Activated CD8-positive, alpha-beta memory T cell treated with anti-CD3 and anti-CD28 coated beads for 1 hour (primary cell): ENCODE measurements at places on chromosomes 5 and 9.

- DNase-seq = no peak
Observed at GRCh38 chr9:110006657-110007056, 201.3 kb downstream of the C9orf152 start.

- DNase-seq = no peak
Observed at GRCh38 chr9:102974530-102974929, 20.6 kb upstream of the CYLC2 start.

- DNase-seq = no peak
Observed at GRCh38 chr5:148923023-148923422, 96.6 kb downstream of the ADRB2 start.

DNA sequence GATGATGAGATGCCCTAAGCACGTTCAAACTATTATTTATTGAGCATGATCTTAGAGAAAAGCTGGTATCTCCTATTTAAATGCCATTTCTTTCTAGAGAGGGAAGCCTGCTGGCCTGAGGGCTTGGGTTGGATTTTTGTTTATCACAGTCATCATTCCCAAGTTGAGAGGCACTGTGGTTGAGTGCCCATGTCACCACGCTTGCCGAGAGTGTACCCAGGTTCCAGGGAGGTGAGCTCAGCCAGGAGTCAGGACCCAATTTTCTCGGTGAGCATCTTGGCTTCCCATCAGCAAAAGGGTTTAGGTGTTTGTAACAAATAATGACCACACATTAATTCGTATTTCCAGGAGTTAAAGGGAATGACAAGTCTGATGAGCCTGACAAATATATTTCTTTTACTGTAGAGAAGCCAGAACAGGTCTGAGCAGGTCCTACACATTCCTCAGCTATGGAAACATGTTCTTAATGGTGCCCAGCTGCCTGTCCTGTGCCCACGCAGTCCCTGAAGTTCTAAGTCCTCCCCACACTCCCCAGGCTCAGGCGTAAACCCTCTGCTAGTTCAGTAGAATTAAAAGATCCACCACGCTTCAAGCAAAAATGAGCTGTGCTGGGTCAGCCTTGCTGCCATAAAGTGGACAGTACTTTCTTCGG lies 258.9 kb upstream of the IRX2 start:
- no peak for DNase-seq

DNA sequence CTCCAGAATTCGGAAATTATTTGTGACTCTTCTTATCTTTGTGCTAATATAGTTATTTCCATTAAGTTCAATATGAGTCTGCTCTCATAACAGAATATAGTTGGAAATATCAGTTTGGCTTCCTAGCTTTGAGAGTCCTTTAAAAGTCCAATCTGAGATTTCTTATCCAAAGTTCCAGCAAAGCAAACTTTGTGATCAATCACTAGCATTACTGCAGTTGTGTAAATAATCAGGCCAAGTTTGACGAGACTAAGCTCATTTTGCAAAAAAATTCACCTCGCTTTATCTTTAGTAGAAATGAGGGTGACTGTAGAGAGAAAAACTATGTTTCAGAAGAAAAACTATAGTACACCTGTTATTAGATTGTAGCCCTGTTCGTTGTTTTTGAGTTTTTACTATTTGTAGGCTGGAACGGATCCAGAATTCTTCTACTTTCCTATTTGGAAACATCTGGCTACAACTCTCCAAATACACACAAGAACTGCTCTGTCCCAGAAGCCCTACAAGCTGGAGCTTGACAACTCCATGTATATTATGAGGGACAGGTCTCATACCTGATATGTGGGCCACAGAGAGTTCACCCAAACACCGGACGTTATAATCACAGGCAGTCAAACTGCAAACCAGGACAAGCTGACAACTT lies 47.8 kb downstream of the RAPGEF1 start:
- DNase-seq = no peak

DNA sequence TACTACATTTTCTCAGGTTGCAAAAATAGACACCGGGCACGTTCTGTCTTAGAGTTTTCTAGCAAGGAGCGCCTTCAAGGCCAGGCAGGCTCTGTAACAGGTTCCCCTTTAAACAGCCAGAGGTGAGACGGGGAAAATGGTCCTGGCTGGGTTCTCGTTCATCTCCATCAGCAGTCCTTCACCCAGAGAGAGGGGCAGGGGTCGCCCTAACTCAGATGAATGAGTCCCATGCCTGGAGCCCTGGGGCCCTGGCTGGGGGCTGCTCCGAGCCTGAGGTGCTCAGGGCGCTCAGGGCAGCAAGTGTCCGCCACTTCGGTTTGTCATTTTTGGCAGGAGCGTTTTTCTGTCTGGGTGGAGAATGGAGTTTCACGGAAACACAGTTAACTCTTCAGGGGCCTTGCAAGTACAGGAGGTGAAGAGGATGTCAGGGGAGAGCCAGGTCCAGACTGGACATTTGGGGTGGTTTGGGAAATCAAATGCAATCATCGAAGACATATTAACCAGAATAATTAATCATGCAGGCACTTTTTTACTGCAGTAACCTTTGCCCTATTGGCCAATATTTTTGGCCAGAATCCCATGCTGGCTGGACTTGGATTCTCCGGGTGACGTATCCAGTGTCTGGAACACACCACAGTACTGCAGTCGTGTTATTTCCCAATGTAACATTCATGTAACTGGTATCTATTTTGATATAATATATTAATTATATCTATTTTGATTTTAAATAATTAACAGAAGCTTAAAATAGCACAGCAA lies 2.9 kb downstream of the NTNG2 start:
- DNase-seq = no peak

DNA sequence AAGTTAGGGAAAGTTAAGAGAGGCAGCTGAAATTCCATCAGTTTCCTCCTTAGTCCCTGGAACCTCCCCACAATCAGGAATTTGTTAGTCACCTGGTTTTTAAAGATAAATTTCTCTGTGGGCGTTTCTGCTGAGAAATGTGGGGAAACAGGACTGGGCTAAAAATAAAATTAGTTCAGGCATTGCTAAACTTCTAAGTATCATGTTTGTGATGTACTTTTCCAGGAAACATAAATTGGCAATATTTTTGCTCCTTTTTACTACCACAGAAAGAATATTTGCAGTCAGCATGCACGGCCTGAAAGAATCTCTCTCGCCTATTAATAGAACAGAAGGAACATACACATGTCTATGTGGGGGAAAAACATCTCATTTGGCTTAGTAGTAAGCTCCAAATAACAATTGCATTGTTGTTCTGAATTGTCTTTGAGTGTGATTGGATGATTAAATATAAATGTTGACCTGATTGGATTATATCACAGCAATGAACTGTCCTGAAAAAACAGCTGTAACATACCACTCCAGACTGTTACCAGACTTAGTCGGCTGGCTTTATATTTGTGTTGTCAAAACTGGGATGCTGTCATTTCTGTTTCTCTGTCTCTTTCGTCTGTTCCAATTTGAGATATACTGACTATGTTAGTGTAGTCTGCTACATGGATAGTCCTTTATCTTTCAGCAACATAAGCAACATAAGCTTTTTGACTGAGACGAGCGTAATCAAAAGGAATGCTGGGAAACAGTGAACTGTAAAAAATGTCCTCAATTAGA lies 12.9 kb downstream of the TJP2 start:
- no peak for DNase-seq

- DNase-seq = no peak
Observed at GRCh38 chr5:76838481-76839261, 11.1 kb upstream of the S100Z start.

DNA sequence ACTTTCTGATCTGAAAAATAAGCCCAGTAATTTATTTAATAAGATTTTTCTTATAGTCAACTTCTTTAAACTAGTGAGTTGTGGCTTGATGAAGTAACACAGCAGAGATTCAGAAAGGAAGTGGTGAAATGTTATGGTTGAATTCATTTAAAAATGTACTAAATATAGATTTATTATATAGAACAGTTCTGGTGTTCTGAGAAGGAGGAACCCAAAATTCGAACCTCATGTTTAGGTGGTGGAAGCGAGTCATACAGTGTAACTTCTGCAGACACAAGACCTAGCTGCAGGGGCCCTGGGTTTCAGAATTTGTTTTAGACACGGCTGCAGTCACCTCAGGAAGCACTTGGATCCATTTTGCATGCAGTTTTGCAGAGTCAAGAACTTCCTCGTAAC lies 188.2 kb downstream of the TRIO start:
- no peak for DNase-seq

DNA sequence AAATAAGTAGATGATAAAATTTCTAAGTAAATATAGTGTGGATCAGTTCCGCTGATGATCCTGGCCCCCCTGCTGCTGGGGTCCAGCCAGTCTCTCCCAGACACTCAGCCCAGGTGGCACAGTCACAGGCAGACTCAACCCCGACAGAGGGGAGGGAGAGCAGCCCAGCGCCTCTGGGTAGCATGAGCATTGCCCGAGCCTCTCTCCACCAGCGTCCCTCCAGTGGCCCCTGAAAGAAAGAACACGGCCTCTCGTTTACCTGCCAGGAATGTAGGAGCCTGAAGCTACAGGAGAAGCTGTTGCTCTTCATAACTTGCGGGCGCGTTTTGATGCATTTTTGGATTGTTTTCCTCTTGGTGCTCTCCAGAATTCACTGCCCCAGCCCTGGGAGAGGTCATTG lies 68.8 kb upstream of the ICE1 start:
- DNase-seq = no peak

- no peak for DNase-seq
Observed at GRCh38 chr5:101679816-101680215, 616.3 kb downstream of the SLCO4C1 start.

- no peak for DNase-seq
Observed at GRCh38 chr5:112004867-112005622, 248.1 kb upstream of the NREP start.

DNA sequence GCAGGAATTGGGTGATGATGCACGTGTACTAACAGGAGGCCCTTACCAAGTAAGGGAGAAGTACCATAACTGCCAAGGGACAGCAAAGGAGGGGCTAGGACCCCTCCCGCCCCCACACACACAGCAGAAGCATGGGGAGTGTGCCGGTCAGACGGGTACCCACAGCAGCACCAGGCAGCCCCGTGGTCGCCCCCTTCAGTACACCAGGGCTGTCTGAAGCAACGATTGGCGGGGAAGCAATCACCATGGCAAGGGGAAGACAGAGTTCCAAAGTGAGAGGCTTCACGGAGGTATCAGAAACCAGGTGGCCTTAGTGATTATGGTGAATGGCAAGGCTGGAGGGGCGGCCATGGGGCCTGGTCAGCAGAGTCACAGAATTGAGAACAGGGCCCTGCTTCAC lies 72.2 kb downstream of the CAMSAP1 start:
- no peak for DNase-seq

GRCh38 chr9:133327834-133328484 lies 8.0 kb downstream of the SURF6 start:
- no peak for DNase-seq

- DNase-seq = no peak
Observed at GRCh38 chr5:82222597-82223574, 55.3 kb downstream of the RPS23 start.

DNA sequence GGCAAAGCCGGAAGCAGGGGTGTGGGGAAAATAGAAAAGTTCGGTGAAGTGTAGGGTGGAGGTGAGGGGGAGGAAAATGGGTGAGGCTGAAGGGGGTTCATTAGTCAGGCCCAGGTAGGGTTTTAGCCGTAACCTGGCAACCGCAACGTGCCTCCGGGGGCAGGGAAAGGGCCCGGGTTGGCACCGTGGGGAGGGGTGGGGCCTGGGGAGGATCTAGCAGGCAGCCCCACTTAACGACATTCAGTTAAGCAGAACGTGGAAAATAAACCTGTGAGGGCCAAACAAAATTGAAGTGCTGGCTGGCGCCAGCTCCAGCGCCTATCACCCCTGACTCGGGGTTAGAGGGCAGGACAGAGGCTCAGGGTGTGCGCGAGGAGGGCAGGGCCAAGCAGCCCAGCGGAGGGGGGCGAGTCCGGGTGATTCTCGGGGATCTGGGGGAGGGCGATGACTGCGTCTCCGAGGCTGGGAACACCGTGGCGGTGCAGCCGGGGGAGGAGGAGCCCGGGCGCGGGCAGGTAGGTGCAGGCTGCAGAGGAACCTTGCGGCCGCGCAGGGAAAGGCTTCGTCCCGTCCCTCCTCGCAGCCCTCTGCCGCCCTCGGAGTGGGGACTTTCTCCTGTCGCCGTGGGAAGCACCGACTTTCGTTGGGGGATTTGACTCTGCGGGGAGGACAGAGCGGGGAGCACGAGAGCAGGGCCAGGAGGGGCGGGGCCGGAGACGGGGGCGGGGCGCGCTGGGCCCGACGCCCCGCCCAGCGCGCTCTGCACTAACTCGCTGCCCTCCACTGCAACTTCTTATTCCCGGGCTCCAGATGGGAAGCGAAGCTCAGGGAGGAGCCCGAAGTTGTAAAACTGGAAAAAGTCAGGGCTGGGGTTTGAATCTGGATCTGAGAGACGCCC lies 5.1 kb downstream of the RGS14 start:
- DNase-seq = peak; percentile 49

GRCh38 chr9:134556531-134557068 lies 85.0 kb upstream of the COL5A1 start:
- no peak for DNase-seq

- DNase-seq = no peak
Observed at GRCh38 chr9:96442491-96442890, 7.5 kb upstream of the HABP4 start.

GRCh38 chr5:36311956-36312355 lies 10.3 kb upstream of the RANBP3L start:
- DNase-seq = no peak

DNA sequence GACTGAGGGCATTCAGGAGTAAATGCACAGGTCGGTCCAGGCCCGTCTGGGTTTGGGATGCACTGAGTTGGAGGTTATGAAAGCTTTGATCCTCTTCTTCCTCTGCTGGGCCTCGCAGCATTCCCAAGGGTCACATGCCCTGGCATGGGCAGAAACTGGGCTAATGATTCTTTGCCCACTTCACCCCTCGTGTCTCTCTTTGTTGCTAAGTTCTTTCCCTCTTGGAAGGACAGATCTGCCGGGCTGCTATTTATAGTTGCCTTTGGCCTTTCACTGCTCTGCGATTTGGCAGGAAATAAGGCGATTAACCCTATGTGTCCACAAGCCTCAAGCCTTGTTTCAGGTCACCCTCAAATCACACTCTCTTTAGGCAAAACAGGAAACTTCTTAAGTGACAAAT lies 66.9 kb downstream of the ENTREP1 start:
- no peak for DNase-seq

GRCh38 chr5:66230551-66230950 lies 86.5 kb downstream of the SREK1 start:
- no peak for DNase-seq

DNA sequence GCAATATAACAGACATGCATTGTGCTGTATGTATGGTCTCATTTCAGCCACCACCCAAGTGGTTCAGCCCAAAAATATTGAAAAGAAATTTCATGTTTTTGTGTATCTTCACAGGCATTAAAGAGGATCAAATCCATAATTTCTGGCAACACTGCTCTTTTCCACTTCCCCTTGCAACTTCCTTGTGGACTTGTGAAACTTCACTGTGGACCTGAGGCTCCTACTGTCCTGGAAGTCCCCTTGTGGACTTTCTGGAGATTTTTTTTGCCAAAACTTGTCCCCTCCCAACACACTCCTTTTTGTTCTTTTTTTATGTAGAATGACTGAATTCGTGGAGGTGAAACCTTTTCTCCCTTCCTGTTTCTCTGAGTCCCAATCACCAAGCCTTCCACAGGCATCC lies 14.3 kb downstream of the OTULINL start:
- no peak for DNase-seq
